ENCODE measurements at places on chromosomes 13 and 19.

DNA sequence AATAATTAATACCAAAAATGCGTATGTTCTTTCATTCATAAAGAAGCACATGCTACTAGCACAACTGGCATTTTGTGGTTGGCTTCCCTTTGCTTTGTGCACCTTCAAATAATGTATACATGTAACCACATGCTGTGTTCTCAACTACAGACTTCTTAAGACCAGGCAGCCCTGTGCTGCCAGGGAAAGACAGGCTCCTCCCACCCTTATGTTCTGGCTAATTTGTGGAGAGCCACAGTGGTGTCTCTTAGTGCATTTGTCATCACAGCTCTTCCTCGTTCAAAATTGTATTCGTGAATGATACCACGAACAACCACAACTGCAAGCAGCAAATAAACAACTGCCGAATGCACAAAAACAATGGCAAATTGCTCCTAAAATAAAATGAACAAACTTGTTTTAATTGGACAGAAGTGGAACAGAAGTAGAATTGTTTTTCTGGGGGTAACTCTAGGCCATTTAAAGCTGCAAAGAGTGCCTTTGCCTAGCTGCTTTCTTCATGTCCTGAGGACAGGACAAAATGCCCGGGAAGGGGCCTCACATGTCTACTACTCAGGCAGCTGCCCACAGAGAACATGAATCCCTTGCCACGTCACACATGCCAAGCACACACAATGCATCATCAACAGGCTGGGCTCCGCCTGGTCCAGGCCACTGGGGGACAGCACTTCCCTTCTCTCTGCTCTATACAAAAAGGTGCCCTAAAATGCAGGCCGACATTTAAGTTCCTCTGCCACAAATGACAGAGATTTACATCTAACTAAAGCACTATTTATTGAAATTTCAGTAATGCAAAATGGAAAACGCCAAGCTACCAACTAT is 21.7 kb downstream of the IRS2 start:
- peak; percentile 58 for DNase-seq

- DNase-seq = no peak
Observed at GRCh38 chr13:108734676-108735075, 105.3 kb downstream of the MYO16 start.

- peak; percentile 42 for DNase-seq
Observed at GRCh38 chr19:17671906-17672305, 16.2 kb downstream of the UNC13A start.

GRCh38 chr19:4379383-4380253 is 20.7 kb downstream of the SH3GL1 start:
- peak; percentile 72 for DNase-seq

GRCh38 chr19:40006273-40006691 is 9.4 kb downstream of the ZNF546 start:
- peak; percentile 23 for DNase-seq

DNA sequence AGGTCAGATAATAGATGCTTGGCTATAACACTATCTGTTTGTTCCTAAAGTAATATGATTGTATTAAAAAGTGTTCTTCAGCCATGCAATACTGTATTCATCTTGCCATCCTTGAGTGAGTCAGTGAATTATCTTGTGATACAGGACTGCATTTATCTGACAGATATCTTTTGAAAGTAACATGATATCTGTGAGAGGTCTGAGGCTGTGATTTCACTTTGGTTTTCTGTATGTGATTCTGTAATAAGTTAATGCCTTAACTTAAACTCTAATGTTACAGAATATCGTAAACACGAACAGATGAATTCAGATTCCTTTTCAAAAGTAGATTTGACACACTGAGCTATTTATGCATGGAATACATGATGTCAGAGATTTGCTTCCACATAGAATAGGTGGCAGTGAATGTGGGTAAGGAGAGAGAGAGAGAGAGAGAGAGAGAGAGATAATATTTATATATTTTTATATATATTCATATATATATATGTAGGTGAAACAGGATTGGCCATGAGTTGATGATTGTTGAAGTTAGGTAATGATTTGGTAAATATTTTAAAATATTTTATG is 97.9 kb upstream of the RNF113B start:
- peak; percentile 73 for DNase-seq

- DNase-seq = peak; percentile 79
Observed at GRCh38 chr13:24654741-24655140, 25.5 kb upstream of the ATP12A start.

DNA sequence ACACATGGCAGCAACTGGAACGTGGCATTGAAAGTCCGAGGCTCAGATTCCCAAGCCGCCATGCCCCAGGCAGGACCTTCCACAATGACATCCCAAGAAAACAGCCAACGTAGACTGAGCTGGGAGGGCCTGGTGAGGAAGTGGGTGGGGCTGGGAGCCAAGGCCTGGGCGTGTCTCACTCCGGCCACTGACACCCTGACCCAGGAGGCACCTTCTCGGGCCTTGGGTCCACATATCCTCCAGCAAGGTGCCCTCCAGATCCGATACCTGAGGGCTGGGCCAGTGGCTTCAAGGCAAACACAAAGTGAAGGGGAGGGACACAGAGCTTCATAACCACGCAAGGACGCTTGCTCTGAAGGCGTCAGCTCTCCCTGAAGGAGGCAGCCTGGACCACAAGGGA is 43.0 kb downstream of the RAB20 start:
- DNase-seq = no peak

GRCh38 chr13:41150058-41150457 is 17.5 kb upstream of the KBTBD6 start:
- DNase-seq = no peak

- peak; percentile 61 for DNase-seq
Observed at GRCh38 chr13:20360041-20360491, 127.9 kb upstream of the GJB6 start.

GRCh38 chr19:43132696-43133095 is 50.2 kb upstream of the PSG2 start:
- DNase-seq = peak; percentile 12

GRCh38 chr19:6424195-6424938 is at the start of gene KHSRP:
Gene KHSRP, minus strand, starts transcription at chr19:6424811. Its CDS starts 110 bp downstream, at chr19:6424701.
- no peak for DNase-seq

DNA sequence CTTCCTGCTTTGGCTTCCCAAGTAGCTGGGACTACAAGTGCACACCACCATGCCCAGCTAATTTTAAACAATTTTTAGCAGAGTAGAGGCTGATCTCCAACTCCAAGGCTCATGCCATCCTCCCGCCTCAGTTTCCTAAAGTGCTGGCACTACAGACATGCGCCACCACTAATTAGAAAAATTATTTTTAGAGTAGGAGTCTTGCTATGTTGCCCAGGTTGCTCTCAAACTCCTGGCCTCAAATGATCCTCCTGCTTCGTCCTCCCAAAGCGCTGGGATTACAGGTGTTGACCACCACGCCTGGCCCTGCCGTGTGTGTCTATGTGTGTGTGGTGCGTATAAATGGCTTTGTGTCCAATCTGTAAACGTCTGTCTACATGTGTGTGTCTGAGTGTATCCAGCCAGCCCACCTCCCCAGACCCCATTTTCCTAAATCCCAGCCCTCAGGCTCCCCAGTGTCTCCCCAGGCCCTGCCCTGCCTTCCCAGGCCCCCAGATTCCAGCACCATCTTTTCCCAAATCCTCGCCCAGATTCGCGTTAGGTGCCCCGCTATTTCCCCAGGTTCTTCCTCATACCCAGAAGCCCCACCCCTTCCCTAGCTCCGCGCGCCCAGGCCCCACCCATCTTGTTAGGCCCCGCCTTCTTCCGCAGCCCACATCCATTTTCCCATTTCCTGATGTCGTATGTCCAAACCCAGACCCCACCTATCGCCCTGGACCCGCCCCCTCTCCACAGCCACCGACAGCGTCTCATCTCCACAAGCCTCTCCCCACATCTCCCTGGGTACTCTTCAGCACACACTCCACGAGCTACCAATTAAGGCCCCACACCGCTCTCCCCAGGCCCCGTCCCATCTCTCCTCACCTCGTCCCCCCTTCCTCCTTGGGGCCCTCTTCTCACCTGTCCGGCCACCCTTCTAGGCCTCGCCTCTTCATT is 24.9 kb downstream of the SLC8A2 start:
- DNase-seq = no peak

- no peak for DNase-seq
Observed at GRCh38 chr13:77019756-77020155, 7.2 kb downstream of the FBXL3 start.

GRCh38 chr13:73672492-73672891 is 461.7 kb downstream of the KLF12 start:
- no peak for DNase-seq

DNA sequence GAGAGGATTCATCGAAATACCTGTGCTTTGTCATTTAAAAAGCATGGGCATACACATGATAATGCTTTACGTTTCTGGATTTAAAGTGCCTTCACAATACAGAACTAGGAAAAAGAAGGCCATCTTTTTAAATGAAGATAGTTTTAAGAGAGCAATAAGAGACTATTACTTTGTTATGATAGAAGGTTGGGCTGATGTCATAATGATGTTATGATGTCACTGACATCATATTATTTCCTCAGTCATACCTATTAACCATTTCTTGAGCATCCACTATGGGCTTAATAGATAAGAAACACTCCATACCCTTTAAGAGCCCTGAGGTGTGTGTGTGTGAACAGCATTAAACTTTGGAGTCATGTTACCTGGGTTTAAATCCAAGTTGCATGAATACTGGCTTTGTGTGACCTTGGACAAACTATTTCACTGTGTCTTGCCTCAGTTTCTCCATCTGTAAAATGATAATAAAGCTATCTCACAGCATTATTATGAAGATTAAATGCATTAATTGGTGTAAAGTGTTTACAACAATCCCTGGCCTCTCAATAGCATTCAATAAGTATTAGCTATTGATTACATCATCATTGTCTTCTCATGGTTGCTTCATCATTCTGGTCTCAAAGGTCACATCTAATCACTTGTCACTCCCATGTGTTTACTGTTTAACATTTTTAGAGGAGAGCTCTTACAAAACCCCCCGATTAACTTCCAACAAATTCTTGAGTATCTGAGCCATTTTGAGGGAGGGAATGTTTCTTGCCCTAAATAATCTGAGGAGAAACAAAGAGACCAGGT is 11.1 kb downstream of the ZNF181 start:
- DNase-seq = no peak

GRCh38 chr13:103716718-103717117 is 650.5 kb upstream of the SLC10A2 start:
- no peak for DNase-seq

GRCh38 chr13:95368998-95369397 is 67.7 kb upstream of the ABCC4 start:
- no peak for DNase-seq

- no peak for DNase-seq
Observed at GRCh38 chr13:112869202-112870050, 99.6 kb upstream of the MCF2L start.

DNA sequence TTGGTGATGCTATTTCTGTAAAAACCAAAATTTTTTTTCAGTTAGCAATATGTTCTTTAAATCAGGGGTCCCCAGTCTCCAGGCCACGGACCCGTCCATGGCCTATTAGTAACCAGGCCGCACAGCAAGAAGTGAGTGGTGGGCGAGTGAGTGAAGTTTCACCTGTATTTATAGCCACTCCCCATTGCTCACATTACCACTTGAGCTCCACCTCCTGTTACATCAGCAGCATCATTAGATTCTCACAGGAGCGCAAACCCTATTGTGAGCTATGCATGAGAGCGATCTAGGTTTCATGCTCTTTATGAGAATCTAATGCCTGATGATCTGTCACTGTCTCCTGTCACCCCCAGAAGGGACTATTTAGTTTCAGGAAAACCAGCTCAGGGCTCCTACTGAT is 58.9 kb upstream of the SLC7A1 start:
- no peak for DNase-seq

DNA sequence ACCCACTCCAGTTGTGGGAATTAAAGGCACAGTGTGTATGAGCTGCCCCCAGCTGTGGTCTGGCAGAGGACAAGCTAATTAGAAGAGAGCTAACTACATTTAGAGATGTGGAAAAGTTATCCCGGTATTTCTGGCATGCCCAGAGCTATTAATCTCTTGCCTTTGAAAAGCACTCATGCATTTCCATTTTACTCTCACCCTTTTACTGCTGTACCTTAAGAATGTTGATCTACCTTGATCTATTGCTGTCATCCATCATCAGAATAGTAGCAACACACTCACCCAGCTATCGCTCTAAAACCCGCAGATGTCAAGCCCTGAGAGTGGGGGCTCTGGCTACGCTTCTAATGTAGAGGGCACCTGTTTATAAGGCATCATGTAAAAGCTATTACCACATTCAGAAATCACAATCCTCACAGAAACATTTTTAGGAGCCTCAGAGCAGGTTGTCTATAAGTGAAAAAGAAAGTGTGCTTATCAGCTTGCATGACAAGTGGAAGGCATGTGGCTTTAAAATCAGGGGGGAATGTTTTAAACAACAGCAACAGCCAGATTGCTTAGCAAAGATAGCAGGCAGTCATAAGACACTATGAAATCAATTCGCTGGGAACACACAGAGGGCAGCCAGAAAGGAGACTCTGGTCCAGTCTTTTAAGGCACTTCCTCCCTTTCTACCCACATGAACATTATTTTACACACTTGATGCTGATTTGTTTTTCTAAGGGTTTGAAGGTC is 224.2 kb upstream of the IRS2 start:
- DNase-seq = peak; percentile 54

DNA sequence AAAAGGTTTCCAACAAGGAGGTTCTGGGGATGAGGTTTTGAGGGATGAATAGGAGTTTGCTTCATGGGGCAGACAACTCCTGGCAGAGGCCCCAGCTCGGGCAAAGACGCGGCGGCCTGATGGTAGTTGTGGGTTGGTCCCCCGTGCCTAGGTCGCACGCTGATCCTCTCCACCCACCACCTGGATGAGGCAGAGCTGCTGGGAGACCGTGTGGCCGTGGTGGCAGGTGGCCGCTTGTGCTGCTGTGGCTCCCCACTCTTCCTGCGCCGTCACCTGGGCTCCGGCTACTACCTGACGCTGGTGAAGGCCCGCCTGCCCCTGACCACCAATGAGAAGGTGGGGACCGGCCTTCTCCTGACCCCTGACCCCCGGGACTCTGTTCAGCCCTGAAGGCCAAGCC is 11.9 kb downstream of the ABCA7 start:
- DNase-seq = no peak

DNA sequence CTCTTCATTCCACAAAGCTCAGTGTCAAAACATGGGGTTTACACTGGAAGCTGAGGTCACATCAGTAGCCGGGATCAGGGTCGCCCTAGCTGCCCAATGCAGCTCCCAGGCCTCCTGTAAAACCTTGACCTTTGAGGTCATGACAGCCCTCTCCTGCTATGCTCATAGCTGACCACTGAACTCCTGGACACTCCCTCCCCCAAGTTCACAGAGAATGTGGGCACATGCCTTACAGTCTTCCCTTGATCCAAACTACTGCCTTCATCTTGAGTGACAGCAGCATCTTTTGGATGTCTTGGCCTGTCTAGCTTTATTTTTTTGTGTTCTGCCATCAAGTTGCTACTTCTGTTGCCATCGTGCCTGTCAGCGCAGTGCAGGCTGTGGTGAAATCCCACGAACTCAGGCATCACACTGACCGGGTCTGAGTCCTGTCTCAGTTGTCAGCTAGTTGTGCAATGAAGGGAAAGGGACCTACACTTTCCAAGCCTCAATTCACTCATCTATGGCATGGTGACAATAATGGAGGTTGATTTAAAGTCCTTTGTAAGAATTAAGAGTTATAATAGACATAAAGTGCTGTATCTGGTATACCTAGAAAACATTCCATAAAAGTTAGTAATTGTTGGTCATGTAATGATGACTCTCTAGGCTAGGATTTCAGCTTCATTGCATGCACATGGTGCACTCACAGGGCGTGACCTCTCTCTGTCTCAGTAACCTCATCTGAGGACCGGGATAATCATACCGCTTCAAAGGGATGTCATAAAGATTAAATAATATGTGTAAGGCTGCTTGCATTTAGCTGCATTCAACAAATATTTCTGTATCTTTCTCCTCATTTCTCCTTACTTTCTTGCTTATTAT is 16.4 kb upstream of the ALOX5AP start:
- peak; percentile 91 for DNase-seq
